Hepatocyte (in vitro differentiated cells): ENCODE measurements at places on chromosomes 3 and 15.

DNA sequence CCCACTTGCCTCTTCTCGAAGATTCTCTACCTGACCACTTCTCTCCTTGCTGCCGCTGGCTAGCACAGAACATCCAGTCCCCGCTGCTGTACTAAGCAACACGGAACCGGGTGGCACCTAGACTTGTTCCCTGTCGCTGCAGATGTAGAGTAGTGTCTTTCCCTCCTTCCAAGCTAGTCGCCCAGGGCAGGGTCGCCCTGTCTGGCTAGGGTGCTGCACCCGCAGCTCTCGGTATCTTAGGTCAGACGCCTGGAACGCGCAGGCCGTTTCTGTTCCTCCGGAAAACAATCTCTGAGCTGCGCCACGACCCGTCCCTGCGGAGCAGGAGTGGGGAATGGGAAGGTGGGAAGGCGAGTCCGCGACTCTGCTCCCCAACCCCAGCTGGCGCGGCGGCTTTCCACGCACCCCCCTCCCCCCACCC lies 758 bp upstream of the SNX33 start:
- DNase-seq, result peak; percentile 57

DNA sequence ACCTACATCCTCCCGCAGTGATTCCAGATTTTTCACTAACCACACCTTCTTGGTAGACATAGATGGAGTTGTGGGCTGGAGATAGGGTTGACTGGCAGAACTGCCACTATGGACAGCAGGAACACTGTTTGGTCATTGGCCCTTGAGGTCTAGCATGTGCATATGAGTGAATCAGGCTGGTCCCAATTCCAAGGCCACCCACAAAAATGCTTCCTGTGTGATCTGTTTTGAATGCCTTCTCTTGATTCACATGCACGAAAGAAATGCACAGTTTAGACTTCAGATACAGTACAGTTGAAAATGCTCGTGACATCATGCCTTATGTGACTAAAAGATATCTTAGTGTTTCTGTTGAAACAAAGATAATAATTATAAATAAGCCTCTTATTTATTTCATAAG lies 285.8 kb upstream of the SEMA6D start:
- DNase-seq, result no peak

DNA sequence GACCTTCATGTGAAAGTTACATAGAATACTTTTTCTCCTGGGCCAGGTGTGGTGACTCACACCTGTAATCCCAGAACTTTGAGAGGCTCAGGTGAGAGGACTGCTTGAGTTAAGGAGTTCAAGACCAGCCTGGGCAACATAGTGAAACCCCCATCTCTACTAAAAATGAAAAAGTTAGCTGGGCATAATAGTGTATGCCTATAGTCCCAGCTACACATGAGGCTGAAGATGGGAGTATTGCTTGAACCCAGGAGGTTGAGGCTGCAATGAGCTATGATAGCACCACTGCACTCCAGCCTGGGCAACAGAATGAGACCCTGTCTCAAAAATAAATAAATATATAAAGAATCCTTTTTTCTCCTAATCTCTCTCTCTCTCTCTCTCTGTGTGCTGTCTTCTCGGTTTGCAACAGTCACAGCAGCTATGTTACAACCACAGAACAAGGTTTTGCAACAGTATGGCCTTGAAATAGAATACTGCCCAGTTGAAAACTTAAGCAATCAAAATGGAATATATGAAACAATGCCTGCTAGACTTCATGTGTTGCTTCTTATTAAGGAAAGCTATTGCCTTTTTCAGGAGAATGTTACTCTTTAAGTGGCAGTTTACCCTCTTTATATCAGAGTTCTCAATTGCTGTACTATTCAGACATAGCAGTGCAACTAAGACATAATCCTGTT lies 12.3 kb upstream of the DENND4A start:
- DNase-seq, result peak; percentile 29

- DNase-seq, result no peak
These were observed 3.3 kb upstream of the THRB start for GRCh38 chr3:24497942-24498341.

DNA sequence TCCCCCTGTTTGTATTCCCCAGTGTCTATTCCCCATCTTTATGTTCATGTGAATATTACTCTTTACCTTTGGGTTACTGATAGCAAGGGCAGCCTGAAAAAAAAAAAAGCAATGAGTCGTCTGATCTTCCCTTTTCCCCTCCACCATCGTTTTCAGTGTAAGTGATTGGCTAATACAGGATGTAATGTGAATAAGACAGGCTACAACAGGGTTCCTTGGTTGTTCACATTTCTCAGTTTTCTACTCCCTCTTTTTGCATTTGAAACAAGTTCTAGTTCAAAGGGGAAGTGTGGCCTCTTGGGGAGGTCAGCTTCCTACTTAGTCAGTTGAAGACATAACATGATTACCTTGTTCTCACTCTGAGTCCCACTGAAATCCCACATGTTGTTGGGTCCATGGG lies 278.0 kb upstream of the TRIM42 start:
- DNase-seq, result no peak

DNA sequence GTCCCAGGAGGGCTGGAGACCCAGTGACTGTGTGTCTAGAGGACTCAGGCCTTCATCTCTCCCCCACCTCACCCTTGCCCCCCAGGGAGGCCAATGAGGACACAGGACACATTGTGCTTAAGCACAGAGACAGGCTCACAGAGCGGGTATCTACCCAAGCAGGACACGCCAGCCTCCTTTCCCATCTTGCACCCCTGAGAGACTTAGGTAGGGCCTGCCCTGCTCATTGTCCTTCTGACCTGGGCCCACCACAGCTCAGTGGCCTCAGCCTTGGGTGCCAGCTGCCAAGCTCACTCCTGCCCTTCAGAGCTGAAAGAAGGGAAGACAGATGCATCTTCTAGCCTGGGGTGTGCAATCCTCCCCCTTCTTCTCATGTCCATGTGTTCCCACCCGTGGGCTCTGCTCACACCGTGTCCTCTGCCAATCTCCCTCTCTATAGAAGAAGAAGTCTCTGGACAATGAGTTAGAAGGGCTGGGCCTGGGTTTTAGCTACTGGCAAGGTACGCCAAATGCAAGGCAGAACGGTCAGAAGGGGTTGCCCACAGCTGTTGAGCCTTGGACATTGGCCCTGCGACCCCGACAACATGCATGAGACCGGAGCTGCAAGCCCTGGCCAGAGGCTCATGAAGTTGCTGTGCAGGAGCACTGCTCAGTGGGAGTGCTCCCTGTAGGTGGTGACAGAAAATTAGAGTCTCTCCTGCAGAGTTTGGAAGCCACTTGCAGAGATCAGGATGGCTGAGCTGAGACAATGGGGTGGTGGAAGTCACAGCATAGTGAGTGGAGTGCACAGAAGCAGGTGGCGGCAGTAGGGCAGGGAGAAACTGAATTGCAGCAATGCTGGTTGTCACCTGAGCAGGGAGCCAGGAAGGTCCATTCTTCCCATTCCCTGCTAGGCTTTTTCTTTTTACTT lies 32.8 kb downstream of the ACSBG1 start:
- no peak for DNase-seq

GRCh38 chr3:112818289-112818688 lies 28.4 kb downstream of the CD200R1L start:
- DNase-seq, result no peak

DNA sequence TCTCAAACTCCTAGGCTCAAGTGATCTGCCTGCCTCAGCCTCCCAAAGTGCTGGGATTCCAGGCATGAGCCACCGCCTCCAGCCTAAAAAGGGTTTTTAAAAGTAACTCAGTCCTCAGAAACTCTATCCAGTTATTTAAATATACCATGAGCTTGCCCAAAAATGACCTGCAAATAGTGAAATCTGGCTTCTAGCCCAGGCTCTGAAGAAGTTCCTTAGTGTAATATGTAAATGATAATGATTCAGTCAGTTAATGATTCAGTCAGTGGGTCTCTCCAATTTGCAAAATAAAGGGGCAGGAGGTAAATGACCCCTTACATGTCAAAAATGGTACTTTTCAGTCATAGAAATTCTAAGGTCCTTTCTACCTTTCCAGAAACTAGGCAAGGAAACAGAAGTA lies 28.8 kb downstream of the LRRC2 start:
- DNase-seq, result no peak

DNA sequence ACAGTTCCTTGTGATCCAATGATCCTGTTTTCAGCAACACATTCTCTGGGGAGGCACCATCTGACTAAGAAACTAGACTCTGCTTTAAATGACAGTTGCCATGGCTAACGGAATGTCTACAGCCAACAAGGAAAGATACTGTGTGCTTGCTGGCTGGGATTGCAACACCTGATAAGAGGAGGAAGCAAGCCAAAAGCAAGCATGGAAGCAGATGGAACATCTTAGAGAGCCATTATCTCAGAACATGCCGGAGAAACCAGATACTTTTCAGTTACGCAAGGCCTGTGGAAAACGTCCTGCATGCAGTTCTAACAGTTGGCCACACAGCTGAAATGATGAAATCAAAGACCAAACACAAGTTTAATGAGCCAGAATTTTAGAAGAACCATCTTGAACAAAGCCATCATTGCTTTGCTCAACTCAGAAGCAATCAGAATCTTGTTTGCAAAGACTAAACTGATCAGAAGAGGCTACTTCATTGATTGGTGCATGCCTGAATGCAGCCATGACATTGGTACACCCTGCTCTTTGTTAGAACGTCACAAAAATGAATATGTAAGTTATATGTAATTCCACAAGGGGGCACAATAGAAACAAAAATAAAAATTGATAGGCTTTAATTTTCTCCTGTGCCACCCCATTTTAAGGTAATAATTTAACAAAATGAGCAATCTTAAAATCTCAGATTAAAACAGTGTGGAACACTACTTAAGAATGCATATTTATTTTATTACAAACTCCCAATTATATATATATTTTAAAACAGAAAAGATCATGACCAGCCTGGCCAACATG lies 50.8 kb downstream of the GXYLT2 start:
- DNase-seq, result peak; percentile 86

GRCh38 chr15:98815207-98815606 lies 166.9 kb downstream of the IGF1R start:
- DNase-seq, result no peak

DNA sequence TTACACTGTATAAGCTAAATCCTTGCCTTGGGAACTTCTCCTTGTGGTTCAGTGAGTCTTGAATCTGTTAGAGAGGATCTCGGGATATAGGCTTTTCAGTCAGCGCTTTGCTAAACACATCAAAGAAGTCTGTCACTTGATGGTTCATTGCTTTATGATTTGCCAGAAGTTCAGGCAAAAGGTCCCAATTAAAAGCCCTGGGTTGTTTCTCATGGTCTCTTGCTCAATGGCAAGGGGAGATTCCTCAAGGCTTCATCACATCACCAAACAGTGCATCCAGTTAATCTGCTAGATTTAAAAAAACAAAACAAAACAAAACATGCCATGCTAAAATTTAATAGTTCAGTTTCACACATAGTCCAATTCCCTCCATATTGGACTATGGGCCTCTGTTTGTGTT lies 114.8 kb downstream of the FILIP1L start:
- no peak for DNase-seq

GRCh38 chr15:70060993-70061305 lies 36.8 kb downstream of the TLE3 start:
- DNase-seq, result no peak

DNA sequence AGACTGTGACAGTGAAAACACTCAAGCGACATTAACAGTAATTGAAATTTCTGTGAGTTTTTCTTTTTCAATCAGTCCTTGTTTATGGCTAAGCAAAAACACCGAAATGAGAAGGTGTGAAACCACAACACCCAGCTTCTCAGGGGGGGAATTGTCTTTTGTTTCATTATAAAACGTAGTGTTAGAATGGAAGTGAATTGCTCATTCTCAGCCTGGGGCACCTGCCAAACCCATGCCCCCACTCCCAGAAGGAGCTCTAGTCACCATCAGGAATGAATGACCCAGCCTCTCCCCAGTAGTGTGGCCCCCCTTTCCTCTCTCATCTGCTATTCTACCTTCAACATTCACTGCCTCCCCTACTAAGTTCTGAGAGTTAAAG lies 185.8 kb upstream of the CFAP20DC start:
- no peak for DNase-seq

DNA sequence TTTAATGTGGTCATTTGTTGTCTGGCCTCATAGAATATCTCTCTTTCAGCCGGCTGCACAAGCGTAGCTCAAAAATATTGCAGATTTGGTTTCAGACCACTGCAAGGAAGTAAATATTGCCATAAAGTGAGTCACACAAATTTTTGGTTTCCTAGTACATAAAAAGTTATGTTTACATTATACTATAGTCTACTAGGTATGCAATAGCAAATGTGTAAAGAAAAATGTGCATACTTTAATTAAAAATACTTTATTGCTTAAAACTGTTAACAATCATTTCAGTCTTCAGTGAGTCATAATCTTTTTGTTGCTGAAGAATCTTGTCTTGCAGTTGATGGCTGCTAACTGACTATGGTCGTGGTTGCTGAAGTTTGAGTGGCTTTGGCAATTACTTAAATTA lies 425.1 kb upstream of the ROBO1 start:
- DNase-seq, result no peak

DNA sequence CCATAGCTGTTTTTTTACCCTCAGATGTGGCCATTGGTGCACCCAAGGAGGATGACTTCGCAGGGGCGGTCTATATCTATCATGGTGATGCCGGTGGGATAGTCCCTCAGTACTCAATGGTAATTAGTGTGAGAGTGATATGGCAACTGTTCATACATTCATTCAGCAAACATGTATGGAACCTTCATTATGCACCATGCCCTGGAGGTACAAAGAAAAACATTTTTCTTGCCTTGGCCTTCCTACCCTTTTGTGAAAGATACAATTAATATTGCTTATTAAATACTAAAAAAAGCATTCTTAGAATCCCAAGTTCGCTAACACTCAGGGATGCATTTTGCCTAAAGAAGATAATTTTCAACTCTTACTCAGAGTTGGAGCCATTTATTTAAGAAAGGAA lies 342.4 kb upstream of the CTDSPL start:
- no peak for DNase-seq

GRCh38 chr15:39592500-39592899 lies 11.6 kb downstream of the THBS1 start:
- DNase-seq, result no peak

- no peak for DNase-seq
These were observed 7.2 kb upstream of the OTOL1 start for GRCh38 chr3:161489395-161489794.

- DNase-seq, result no peak
These were observed 229.7 kb downstream of the ADAMTS17 start for GRCh38 chr15:100112061-100112420.

GRCh38 chr15:75076277-75076676 lies 52.9 kb downstream of the PPCDC start:
- DNase-seq, result no peak

GRCh38 chr15:71409541-71409940 lies 294.3 kb downstream of the THSD4 start:
- DNase-seq, result no peak

GRCh38 chr15:85493260-85493659 lies 112.9 kb downstream of the AKAP13 start:
- DNase-seq, result peak; percentile 39

GRCh38 chr3:21744793-21745192 lies 6.2 kb downstream of the ZNF385D start:
- no peak for DNase-seq

DNA sequence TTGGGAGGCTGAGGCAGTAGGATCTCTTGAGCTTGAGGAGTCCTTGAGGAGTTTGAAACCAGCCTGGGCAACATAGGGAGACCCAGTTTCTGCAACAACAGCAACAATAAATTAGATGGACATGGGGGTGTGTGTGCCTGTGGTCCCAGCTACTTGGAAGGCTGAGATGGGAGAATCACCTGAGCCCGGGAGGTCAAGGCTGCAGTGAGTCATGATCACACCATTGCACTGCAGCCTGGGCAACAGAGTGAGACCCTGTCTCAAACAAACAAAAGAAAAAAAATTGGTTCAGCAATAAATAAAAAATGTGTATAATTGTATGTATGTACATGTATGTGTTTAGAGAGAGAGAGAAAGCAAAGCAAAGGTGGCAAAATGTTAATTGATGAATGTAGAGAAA lies 83.1 kb downstream of the PDE8A start:
- DNase-seq, result no peak

GRCh38 chr15:93829115-93829870 lies 402.1 kb upstream of the MCTP2 start:
- DNase-seq, result peak; percentile 83
